ENCODE measurements at places on chromosomes 2 and 18. TPM values are rescaled to one million over a fixed set of nuclear protein-coding genes. Genes with fewer than 3 reads are reported as not detected.
A peak's percentile ranks its signal among the peaks of the same experiment; 100 is the strongest.

DNA sequence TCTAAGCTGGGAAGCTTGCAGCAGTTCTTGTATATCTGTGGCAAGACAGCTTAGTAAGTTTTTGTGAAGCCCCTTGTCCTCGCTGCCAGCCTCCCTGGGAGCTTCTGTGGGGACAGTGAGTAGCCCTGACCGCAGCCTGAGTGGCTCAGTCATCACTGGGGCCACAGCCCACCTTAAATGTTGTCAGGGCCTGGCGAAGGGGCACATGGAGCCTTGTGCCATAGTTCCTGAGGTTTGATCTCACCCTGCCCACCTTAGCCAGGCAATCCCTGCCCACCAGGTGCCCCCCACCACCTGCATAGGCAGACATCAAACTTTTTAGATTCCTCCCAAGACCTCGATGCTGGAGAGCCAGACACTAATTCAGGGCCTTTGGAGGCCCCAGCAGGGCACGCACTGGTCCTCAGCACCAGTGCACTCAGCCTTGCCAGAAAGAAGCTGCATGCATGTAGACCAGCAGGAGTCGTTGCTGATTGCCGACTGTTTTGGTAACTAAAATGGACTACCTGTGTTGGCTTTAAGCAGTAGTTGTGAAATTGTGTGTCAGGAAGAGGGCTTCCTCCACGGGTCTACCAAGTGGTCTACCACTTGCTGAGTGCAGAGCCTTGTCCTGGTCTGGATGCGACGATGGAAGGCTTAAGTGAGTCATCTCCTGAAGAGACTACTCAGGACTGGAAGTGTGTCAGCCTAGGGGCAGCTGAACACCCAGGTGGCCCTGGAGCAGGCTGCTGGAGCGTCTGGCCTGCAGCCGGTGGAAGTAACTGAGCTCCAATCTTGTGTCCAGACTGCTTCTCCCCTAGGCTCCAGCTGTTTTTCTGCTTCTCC, 233.1 kb downstream of the SEPTIN10 start:
- H3K4me3 ChIP-seq = no peak overlapping the region
- no peak overlapping the region for H3K27ac ChIP-seq
- no peaks in the 10 kb centered on the region for H3K36me3 ChIP-seq
- peaks cover 26% of the 10 kb centered on the region for H3K4me1 ChIP-seq

DNA sequence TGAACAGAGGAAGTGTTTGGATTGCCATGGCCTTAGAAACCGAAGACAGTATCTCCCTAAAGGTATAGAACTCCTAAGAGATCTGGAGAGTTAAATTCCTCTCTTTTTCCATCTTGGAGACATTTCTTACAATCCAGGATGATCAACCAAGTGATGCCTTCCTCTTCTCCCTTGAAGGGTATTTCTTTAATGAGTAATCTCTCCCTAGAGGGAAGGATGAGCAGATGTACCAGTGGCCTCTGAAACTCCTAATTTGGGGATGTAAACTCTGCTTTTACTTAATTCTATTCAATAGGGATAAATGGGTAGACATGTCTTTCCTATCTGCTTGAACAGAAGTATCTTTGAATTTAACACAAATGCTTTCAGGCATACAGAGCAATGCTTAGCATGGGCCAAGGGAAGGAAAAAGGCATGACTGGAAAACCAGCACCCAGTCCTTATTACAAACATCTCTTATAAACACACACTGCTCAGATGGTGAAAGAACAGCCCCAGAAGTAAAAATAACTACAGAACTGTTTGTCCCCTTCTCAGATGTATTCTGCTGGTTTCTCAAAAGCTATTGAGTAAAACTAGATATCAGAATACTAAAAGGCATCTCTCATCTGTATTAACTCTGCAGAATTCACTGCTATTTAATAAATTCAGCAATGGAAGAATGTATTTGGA, 4.7 kb upstream of the THNSL2 start:
- DNase-seq = no peak
- H3K27ac ChIP-seq = no peak overlapping the region
- H3K4me3 ChIP-seq = no peak overlapping the region
- H3K36me3 ChIP-seq = no peaks in the 10 kb centered on the region
- H3K27me3 ChIP-seq = no peaks in the 10 kb centered on the region

The GAL3ST2 gene
- 2.1 TPM for total RNA-seq

The TRIM43 gene
- total RNA-seq = not detected

DNA sequence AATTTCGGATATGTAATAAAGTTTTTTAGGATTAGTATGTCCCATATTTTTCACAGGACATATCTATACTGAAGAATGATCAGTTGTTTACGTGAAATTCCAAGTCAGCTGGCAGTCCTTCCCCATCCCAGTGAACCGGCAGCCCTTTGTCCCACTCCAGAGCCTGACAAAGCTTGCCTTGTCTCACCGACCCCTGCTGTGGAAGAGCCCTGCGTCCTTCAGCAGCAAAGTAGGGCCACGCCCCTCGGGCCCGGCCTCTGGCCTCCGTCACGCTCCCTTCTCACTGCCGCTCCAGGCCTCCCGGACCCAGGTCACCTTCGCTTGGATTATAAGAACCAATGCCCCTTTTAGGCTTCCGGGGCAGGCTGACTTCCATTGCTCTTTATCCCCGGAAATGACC, 89.8 kb upstream of the TGIF1 start:
- no peak for DNase-seq
- H3K27ac ChIP-seq = no peak overlapping the region
- no peaks in the 10 kb centered on the region for H3K27me3 ChIP-seq
- no peaks in the 10 kb centered on the region for H3K4me1 ChIP-seq
- no peaks in the 10 kb centered on the region for H3K36me3 ChIP-seq

The FEV gene
- total RNA-seq = not detected

The BCL2L11 gene
- total RNA-seq = 14.8 TPM

DNA sequence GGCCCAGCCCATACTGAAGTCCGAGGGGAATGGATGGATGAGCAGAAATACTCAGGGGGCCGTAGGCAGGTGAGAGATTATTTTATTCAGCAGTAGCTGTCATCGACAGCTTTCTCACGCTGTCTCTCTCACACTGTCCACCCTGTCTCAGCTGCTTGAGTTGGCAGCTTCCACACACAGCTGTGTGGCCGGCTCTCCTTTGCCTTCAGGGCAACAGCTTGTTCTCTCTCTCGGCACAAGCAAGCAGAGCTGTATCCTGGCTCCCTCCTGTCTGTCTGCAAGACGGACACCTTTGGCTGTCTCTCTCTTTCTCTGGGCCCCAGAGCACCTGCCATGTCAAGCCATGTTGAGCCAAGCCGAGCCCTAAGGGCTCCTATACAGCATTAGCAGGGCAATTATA, 9.8 kb upstream of the PAPOLG start:
- no peak for DNase-seq
- H3K4me1 ChIP-seq = no peaks in the 10 kb centered on the region
- H3K36me3 ChIP-seq = no peaks in the 10 kb centered on the region
- no peaks in the 10 kb centered on the region for H3K27me3 ChIP-seq
- H3K27ac ChIP-seq = no peak overlapping the region
- H3K4me3 ChIP-seq = no peak overlapping the region

GRCh38 chr2:217437290-217437870, 565.4 kb downstream of the TNS1 start:
- peak; percentile 6 for DNase-seq
- no peaks in the 10 kb centered on the region for H3K36me3 ChIP-seq
- H3K4me1 ChIP-seq = peaks cover 27% of the 10 kb centered on the region
- no peak overlapping the region for H3K27ac ChIP-seq

GRCh38 chr2:159249990-159250715, 36.4 kb downstream of the WDSUB1 start:
- peak; percentile 86 for DNase-seq
- no peaks in the 10 kb centered on the region for H3K27me3 ChIP-seq
- H3K27ac ChIP-seq = peak overlapping the region; percentile 76
- H3K4me1 ChIP-seq = peaks cover 21% of the 10 kb centered on the region
- H3K4me3 ChIP-seq = no peak overlapping the region

The FHOD3 gene
- 4.2 TPM for total RNA-seq

GRCh38 chr18:42644729-42645131, 470.8 kb downstream of the RIT2 start:
- no peaks in the 10 kb centered on the region for H3K27me3 ChIP-seq
- H3K4me1 ChIP-seq = no peaks in the 10 kb centered on the region

The TYMS gene
- total RNA-seq = 13.5 TPM

DNA sequence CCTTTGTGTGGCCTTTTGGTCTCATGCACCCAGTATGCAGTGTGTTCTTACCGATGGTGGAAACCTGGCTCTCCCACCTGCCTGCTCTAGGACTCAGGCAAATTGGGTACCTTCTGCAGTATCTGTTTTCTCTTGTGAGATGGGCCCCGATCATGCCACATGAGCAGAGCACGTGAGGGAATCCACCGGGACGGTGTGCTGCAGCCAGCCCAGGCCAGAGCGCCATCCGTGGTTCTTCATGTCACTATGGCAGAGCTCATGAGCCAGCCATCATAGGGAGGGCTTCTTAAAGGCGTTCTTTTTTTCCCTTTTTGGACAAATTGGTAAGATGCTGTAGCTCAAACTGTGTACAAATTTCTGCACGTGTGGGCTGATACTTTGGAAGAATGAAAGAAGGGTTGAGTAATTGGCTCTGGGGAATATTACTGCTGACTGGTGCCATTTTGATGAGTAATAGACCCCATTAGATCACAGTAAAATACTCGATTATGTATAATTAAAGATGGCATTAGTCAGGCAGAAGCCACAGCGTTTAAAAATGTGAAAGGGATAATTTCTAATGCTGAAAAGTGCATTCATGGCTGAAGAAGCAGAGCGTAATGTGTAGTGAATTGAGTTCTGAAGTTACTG, 19.2 kb downstream of the SH3RF3 start:
- no peak overlapping the region for H3K27ac ChIP-seq
- H3K4me1 ChIP-seq = no peaks in the 10 kb centered on the region
- no peak overlapping the region for H3K4me3 ChIP-seq
- H3K36me3 ChIP-seq = no peaks in the 10 kb centered on the region
- no peak for DNase-seq

The PXDN gene
- total RNA-seq = 65.6 TPM

The TSPYL6 gene
- not detected for total RNA-seq

GRCh38 chr2:186348200-186348599, 137.9 kb upstream of the ZC3H15 start:
- H3K27ac ChIP-seq = no peak overlapping the region
- peaks cover 12% of the 10 kb centered on the region for H3K4me1 ChIP-seq
- no peak overlapping the region for H3K4me3 ChIP-seq
- H3K27me3 ChIP-seq = no peaks in the 10 kb centered on the region

The ABCA12 gene
- total RNA-seq = not detected

DNA sequence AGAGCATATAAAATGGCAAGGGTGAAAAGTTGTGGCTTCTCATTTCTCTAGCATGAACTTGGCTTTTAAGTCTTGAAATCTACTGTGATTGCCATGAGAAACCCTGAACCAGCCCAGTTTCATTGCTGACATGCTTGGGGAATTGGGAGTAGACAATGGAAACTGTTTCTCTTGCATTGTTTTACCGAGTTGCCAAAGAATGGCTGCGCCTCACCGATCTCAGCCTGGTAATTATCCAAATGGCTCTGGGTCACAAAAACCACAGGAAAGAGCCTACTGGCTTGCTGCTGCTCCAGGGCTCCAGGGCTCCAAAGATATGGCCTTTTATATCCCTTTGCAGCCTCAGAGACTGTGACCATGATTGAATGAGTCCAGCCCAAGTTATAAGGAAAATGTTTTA, 310.4 kb upstream of the NT5C1B start:
- H3K27ac ChIP-seq = no peak overlapping the region
- H3K36me3 ChIP-seq = no peaks in the 10 kb centered on the region
- DNase-seq = no peak
- H3K4me1 ChIP-seq = no peaks in the 10 kb centered on the region
- H3K27me3 ChIP-seq = no peaks in the 10 kb centered on the region

GRCh38 chr2:176518823-176519222, 249.6 kb downstream of the MTX2 start:
- no peak overlapping the region for H3K4me3 ChIP-seq
- DNase-seq = peak; percentile 20
- H3K4me1 ChIP-seq = no peaks in the 10 kb centered on the region
- no peaks in the 10 kb centered on the region for H3K36me3 ChIP-seq

- H3K4me3 ChIP-seq = no peak overlapping the region
- H3K4me1 ChIP-seq = peaks cover 10% of the 10 kb centered on the region
- DNase-seq = no peak
- peak overlapping the region; percentile 63 for H3K27ac ChIP-seq
- no peaks in the 10 kb centered on the region for H3K27me3 ChIP-seq
Measured at GRCh38 chr2:85852937-85853498, 35.8 kb downstream of the ST3GAL5 start.

DNA sequence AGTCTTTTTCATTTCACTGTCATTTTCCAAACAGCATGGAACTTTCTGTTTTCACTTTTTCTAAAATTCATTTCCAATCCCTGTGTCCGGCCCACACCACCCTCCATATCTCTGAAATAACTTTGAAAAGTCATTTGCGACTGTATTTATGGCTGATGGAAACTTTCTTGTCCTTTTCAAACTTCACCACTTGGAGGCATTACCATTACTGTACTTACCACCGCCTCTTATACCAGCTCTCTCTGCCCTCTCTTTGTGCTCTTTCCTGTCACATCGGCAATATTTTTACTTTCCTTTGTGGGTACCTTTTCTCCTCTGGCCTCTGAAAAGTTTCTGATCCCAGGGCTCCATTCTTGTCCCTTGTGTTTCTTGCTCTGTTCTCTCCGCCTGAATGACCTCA, 39.5 kb upstream of the IL1RL1 start:
- no peak for DNase-seq
- H3K27me3 ChIP-seq = no peaks in the 10 kb centered on the region
- no peaks in the 10 kb centered on the region for H3K36me3 ChIP-seq
- peak overlapping the region; percentile 78 for H3K27ac ChIP-seq
- H3K4me1 ChIP-seq = peaks cover 23% of the 10 kb centered on the region

The CTAGE1 gene
- total RNA-seq = not detected
